Myocyte (in vitro differentiated cells): ENCODE measurements at places on chromosomes 3 and 15.

DNA sequence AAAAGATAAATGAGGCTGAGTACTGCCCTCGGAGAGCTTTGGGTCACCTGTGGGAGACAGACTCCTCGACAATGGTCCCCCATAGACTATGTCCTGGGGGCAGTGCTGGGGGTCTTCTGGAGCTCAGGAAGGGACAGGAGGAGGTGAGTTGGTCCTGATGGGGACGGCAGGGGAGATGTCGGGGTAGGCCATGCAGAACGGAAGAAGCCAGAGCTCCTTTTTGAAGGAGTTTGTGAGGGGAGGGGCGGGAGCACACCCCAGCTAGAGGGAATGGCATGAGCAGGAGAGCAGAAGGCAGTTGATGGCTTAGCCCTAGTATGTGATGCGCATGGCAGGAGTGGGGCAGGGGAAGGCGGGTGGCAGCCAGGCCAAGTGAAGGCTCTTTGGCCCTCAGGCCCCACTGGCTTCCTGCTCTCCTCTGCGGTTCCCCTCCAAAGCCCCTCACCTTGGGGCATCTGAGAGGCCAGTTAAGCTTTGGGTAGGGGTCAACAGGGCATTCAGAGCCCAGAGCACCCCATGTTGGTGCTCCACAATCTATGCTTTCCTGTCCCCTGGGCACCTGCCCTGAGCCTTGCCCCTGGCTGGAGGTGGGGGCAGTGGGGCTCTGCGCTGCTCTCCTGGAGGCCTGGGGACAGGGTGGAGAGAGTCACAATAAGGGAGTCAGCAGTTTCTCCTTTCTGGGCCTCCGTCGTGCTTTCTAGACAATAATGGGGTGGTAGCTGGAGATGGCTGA, 179.3 kb downstream of the SMAD6 start:
- no peak for DNase-seq

DNA sequence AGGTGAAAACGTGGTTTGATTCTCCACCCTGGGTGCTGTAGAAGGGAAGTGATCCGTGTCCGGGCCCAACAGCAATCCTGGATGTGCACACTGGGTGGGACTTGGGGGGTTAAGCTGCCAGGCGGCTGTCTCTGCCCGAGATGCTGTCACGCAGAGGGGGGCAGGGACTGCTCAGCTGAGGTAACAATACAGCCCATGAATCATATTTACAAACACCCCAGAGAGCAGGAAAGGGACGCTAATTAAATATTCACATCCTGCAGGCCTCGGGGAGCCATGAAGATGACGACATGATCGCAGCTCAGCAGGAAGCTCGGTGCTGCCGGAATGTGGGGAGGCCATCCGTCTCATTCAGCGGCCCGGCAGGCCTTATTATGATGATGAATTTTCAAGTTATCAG, 17.9 kb upstream of the CRABP1 start:
- DNase-seq = peak; percentile 40

GRCh38 chr3:26438325-26438940, 184.1 kb upstream of the LRRC3B start:
- DNase-seq = no peak

GRCh38 chr3:195057716-195058115, 213.2 kb downstream of the XXYLT1 start:
- no peak for DNase-seq

DNA sequence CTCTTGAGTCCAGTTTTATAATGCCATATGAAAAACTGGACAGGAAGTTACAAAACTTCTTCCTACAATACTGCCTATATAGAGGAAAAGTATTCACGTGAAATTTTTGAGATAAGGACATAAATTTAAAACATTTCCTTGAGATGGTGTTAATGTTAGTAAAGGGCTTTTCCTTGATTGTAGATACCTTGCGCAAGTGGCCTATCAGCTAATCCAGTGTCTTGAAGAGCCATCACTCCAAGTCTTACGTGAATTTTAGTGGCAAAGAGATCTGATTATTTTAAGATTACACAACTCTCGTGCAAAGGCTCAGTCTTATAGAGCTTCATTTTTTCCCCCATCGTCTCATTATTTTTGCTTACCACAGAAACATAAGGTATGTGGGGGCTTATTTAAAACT, 18.4 kb downstream of the C3orf38 start:
- no peak for DNase-seq

GRCh38 chr3:67655364-67656121, 1.1 kb upstream of the SUCLG2 start:
- no peak for DNase-seq

GRCh38 chr3:160130071-160130470, 95.2 kb upstream of the C3orf80 start:
- DNase-seq = no peak

DNA sequence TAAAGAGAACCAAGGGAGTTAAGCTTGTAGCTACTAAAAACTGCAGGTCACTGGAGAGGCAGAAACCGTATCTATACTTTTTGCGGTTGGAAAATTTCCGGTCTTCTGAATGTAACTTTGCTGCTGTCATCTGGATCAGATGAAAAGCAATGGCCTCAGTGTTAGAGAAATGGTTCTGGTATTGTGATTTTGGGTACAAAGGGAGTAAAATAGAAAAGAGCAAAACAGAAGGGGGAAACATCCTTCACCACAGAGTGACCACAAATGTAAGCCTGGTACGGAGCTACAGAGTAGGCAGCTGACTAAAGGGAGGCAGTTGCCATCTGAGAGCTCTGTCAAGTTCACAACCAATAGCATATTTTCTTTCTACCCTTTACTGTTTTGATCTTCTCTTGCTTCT, 5.6 kb downstream of the CD96 start:
- DNase-seq = no peak

GRCh38 chr3:180804916-180805315, 107.6 kb upstream of the FXR1 start:
- DNase-seq = peak; percentile 81

GRCh38 chr3:63429905-63430304, 151.8 kb downstream of the SYNPR start:
- DNase-seq = peak; percentile 10

DNA sequence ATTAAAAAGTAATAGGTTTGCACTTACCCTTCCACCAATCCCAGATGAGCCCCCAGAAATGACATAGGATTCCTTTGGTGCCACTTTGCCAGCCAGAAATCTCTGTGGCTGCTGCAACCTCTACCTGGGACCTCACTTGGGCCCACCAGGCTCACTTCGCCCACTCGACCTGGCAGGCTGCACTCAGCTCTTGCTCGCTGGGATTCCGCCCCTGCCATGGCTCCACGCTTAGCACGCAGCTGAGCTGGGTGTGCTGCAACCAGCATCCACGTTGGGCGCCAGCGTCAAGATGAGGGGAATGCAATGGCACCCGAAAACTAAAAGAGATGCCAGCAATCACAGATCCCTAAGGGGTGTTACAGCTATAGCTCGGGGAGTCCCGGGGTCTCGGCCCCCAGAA, 761.0 kb downstream of the NAALADL2 start:
- no peak for DNase-seq

GRCh38 chr15:83178390-83178789, 29.2 kb downstream of the HDGFL3 start:
- DNase-seq = no peak

- no peak for DNase-seq
These were observed 352.5 kb upstream of the C2CD4B start for GRCh38 chr15:62517541-62517940.

GRCh38 chr15:91776104-91776503, 77.4 kb upstream of the SLCO3A1 start:
- DNase-seq = no peak

- DNase-seq = no peak
These were observed 326.6 kb upstream of the RGMA start for GRCh38 chr15:93415576-93415975.

DNA sequence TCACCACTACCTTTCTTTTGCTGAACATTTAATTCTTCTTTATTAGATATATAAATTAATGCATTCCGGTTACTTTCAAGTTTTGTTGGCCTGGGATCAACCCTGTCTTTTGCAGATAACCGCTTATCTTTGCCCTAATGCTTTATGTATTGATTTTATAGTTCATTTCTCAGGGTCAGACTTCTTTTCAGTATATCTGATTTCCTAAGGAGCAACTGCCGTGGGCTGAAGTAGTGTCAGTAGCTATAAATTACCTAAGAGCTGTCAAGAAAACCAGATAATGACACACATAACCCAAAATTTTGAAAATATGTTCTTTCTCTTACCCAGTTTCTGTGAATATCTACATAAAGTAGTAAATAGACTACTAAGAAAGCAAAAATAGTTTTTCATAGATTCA, 38.0 kb downstream of the COL6A5 start:
- no peak for DNase-seq

DNA sequence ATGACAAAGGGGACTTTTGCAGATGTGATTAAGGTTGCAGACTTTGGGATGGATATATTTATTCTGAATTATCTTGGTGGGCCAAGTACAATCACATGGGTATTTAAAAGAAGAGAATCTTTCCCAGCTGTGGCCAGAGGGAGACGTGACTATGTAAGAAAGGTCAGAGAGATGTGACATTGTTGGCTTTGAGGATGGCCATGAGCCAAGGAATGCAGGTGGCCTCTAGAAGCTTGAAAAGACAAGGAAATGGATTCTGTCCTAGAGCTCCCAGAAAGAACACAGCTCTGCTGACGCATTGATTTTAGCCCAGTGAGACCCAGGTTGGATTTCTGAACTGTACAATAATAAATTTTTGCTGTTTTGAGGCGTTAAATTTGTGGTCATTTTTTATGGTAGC, 616.0 kb upstream of the TBL1XR1 start:
- DNase-seq = peak; percentile 39

DNA sequence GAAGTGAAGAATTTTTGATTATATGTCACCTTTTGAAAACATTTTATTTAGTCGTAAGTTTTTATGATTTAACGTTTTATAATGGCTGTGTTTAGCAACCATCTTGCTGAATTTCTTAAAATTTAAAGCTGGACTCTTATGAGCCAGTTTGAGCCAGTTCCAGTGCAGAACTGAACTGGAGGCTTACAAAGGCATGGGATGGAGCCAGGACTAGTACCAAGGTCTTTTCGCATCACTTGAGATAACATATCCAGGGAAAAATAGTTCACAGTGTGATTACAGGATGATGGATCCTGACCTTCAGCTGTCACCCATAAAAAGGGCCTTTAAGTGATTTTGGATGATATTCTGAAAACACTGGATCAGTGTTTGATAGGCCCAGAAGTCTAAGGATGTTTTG, 51.0 kb downstream of the USP13 start:
- DNase-seq = no peak

DNA sequence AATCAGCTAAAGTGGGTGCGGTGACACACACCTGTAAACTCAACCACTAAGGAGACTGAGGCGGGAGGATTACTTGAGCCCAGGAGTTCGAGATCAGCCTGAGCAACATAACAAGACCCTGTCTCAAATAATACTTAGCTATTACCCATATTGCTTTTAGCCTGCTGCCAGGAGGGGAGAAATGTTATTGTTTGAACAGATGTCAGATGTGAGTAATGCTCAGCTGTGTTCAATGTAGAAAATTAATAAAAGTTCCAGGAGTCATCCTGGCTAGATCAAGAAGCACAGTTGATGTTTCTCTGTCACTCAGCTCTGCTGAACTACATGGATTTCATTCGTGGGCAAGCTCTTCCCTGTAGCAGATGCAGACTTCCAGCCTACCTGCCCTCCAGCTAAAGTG, 22.2 kb downstream of the LSM3 start:
- peak; percentile 55 for DNase-seq

GRCh38 chr15:66673410-66674322, 28.4 kb upstream of the SMAD6 start:
- no peak for DNase-seq

DNA sequence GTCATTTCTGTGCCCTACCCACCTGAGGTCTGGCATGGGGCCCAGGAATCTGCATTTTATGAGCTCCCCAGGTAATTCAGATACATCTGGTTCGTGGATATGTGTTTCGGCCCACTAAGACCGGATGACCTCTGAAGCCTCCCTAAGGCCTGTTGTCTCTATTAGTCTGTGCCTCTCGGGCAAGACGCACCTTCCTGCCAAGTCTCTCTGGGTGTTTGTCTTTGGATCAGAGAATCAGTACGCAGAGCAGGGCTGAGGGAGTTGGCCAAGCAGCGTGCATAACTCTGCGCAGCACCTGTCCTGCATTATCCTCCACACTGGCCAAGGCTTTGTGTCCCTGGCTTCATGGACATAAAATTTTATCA, 181.0 kb downstream of the THSD4 start:
- DNase-seq = no peak

DNA sequence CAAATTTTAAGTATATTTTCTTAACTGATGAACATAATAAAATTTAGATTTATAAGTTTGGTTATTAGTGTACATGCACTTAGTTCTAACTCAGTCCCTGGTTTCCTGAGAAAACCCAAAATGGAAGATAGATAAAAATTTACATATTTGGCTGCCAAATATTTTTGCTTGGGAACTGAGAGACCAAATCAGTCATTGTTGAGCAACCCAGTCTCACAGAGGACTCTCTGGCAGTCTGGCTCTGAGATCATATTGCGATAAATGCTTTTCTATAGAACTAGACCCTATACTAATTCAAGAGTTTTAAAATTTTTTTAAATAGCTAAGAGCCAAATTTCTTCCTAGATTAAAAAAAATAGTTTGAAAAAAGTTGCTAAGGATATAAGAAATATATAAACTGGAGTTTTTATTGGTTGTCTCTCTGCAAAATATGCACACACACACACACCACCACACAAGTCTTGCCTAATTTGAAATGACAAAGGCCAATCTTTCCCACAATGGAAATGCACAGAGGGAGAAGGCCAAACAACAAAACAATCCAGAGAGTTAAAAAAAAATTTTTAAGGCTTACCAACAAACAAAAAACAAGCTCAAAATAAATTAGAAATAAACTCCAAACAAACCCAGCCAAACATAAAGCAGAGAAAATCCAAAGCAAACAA, 259.5 kb downstream of the MECOM start:
- no peak for DNase-seq

DNA sequence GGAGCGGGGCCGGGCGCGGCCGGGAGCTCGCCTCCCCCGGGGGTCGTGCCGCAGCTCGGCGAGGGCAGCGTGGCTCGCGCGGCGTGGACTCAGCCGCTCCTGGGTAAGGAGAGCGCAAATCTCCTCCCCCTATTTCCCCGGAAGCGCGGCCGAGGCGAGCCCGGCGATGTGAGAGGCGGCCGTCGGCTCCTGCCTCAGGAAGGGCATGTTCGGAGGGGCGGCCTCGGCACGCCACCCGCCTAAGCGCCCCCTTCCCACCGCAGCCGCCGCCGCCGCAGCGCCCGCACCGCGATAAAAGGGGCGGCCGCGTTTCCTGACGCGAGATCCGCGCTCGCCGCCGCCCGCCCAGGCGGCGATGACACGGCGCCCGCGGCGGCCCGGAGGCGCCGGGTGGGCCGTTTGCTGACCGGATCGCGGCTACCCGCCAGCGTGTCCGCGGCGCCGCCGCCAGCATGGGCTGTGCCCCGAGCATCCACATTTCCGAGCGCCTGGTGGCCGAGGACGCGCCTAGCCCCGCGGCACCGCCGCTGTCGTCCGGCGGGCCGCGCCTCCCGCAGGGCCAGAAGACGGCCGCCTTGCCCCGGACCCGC, at the start of gene PDE8A:
PDE8A (plus strand) TSS at position 146 of the 590 bp plus-strand sequence; CDS start at position 453, 307 bp downstream.
- peak; percentile 46 for DNase-seq

- no peak for DNase-seq
These were observed 19.1 kb upstream of the B3GNT5 start for GRCh38 chr3:183233966-183234365.

- DNase-seq = no peak
These were observed 30.3 kb upstream of the PTX3 start for GRCh38 chr3:157406394-157406793.

- DNase-seq = peak; percentile 13
These were observed 2.8 kb downstream of the SEMA4B start for GRCh38 chr15:90203922-90204321.
